ENCODE measurements at places on chromosomes 7 and 10.

DNA sequence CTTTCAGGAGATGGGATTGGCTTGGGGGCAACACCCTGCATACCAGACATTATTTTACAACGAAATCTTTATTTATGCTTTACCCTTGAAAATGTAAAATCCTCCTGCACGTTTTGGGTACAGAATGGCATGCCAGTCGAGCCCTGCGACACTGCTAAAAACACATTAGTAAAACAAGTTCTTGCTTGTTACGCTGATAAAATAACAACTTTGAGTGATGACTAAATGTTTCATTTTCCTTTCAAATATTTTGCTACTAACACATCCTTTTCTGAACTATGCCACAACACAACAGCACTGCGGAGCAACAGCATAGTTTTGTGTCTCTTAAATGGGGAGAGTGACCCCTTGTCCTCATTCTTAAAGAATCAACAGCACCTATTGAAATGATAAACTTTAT, 76.0 kb upstream of the SEMA3D start:
- no peak for DNase-seq

- DNase-seq: no peak
These were observed 9.4 kb upstream of the GATA3 start for GRCh38 chr10:8044908-8045725.

- DNase-seq: no peak
These were observed 845.0 kb downstream of the CNTNAP2 start for GRCh38 chr7:146961617-146962016.

GRCh38 chr10:92990615-92991014, 70.0 kb upstream of the CYP26C1 start:
- DNase-seq: no peak

- DNase-seq: no peak
These were observed 13.6 kb downstream of the SUMF2 start for GRCh38 chr7:56077681-56078080.

DNA sequence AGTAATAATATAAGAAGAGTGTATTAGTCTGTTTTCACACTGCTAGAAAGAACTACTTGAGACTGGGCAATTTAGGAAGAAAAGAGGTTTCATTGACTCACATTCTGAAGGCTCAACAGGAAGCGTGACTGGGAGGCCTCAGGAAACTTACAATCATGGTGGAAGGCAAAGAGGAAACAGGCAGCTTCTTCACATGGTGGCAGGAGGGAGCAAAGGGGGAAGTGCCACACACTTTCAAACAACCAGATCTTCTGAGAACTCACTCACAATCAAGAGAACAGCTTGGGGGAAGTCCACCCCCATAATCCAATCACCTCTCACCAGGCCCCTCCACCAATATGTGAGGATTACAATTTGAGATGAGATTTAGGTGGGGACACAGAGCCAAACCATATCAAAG, 212.5 kb upstream of the HDAC9 start:
- no peak for DNase-seq

- DNase-seq: no peak
These were observed 19.9 kb downstream of the CALD1 start for GRCh38 chr7:134799377-134799776.

DNA sequence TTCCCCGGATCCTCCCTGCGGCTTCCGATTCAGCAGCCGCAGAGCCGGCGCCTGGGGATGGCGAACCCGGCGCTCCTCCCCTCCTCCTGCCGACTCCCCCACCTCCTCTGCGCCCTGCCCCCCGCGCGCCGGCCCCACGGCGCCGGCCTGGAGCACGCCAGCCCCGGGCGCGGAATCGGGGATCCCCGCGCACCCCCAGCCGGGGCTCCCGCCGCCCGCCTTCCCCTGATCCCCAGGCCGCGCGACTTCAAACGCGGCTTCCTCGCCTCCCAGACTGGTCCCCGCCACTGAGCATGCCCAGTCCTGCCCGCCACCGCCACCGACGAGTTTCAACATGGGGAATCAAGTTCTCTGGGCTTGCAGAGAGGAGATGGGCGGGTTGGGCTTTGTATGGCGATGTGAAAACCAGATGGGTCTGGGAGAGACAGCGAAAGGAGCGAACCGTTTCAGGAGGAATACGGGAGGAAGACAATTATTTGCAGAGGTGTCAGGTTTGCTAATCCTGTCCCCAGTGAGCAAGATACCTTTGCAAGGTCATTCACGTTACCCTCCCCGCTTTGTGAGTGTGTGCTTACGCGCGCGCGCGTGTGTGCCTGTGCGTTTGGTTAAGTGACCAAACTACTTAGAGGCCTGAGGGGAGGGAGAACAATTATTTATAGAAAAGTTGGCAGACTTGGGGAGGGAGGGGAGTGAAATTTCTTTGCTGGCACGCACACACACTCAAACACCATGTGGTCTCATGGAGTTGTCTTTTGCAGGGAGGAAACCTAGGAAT, at the start of gene PANK1:
Gene PANK1 (minus strand): TSS at position 276 of the 775 bp plus-strand sequence. CDS start 351 bp downstream, outside the sequence.
- peak; percentile 35 for DNase-seq

DNA sequence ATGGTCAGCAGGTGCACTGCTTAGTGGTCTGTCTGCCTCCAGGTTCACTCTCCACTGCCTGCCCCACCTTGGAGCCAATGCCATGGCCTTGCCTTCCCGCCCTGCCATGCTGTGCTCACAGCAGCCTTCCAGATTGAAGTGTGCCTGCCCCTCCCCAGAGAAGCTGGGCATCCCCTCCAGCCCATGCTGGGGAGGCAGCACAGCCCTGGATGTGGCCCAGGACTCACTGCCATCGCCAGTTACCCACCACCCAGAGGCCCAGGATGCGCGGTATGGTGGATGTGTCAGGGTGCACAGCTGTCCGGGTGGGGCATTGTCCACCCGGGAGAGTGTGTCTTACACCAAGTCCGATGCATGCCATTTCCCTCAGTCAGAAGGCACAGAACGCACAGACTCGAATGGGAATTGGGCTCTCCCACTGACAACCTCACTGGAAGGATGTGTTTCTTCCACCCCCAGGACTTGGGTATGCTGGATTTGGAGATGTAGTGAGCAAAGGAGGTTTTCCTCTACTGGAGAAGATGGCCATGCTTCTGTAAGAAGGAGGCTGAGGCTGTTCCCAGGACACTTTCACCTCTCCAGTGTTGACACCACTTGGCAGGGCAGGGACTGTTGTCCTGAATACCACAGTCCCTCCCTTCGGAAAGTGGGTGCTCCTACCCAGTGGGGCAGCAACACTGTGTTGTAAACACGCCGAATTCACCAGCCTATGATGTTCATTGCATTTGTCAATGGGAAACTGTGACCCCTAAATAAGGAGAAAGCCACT, 122.0 kb downstream of the ADARB2 start:
- no peak for DNase-seq

DNA sequence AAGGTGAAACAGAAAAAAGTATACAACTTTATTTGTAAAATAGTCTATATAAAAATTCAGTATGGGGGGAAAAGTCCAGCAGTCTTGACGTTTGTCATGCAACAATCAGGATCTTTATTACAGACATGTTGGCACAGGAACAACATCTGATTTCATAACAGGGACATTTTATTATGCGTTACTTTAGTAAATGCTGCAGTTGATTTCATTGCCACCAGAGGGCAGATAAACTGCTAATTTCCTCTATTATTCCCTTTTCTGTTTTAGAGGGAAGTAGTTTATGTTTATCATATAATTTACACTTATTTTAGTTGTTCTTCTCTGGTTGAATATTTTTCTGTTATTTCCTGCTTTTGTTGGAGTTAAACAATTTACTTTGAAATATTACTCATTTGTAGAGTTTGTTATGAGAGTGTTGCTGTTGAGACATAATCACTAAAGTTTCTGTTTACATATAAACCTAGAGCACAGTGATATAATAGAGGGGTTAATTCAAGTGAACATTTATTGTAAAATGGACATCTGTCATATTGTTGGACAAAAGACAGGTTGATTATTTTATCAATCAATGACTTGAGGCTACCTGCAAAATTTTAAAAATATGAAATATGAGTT, 3.3 kb downstream of the PLXDC2 start:
- DNase-seq: no peak

DNA sequence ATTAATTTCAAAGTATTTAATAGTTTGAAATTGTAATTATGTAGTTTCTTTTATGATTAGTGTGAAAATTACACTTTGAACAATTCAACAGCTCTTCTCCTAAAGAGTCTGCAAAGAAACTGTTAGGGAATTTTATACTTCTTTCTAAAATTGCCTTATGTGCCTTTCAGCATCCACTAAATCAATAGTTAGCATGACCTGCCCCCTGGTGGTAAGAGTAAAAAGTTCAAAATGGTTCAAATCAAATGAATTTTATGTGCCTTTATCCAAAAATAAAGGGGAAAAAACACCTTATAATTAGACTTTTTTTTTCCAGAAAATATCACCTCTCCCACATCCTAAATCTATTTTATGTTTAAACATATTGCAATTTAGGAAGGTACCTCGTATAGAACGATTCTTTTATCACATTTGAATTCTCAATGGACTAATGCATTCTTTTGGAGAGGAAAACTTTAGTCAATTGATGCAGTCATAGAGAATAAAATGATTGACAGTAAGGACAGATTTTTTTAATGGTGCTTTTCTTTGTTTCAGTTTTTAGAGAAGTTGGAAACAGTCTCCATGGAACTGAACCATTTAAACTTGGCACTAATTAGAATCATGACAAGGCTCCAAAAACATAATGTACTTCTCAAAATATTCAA, 163.7 kb downstream of the SEMA3D start:
- peak; percentile 1 for DNase-seq

DNA sequence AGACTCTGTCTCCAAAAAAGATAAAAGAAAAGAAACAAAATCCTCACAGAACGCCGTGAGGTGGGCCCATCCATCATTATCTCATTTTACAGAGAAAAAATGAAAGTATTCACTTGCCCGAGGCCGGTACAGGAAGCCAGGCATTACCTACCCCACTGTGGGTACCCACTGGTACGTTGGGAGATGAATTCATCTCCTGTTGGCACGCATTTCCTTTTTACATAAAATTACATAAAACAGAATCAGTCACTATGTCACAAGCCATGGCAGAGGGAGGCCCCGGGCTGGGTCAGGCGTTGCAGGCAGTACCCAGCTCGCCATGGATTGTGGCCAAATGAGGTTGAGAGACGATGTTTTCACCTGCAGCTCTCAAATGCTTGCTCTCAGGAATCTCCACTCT, 38.6 kb upstream of the TNRC18 start:
- DNase-seq: no peak

Data from stimulated activated CD8-positive, alpha-beta memory T cell treated with anti-CD3 and anti-CD28 coated beads, Interleukin-4, amount 100 ng/mL, for 1 hour (primary cell).